ENCODE measurements at places on chromosomes 11 and 22.

DNA sequence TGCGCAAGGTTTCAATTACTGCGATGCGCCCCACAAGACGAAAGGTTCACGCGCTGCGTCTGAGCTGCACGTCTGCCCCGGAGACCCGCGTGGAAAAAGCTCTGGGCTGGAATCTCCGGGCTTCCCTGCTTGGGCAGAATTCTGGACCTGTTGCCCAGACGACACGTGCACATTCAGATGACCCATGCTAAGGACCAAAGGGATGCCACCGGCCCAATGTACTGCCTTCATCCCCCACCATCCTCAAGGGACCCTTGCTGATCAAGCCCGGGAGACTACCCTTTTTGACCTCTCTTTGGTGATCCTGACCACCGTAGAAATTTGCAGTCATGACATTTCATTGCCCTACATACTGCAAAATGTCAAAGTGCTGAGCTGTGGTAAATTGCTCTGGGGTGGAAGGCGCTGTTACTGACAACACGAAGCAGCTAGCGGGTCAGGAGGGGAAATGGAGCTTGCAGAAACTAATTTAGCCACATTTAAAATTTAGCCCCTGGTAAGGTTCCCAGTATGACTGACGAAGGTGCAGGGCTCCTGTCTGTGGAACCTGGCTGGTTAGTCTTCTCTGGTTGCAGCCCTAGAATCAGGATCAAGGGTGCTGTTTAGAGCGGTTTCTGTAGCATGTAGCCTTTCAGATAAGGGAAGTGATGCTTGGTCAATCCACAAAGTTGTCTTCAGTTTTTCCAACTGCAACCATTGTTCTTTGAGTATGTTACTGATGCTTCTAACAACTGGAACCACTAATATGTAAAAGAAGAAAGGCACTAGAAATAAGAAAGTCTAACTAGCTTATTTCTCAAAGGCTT is 81.9 kb downstream of the PRR5L start:
- no peak for DNase-seq

GRCh38 chr11:1837171-1838076 is 1.4 kb upstream of the TNNI2 start:
- DNase-seq, result peak; percentile 47

DNA sequence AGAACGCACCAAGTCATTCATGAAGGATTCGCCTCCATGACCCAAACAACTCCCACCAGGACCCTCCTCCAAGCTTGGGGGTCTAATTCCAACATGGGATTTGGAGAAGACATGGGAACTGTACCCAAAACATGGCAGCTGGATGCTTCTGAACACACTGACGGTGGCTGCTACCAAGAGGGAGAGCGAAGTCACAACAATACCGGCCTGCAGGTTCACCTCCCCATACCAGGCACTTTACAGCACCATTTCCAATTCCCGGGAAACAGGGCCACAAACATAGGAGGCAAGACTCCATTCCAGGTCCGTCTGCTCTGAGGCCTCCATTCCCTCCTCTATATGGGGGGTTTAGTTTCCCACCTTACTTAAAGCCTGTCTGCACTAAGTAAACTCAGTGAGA is 75.8 kb downstream of the LINC01488 start:
- no peak for DNase-seq

DNA sequence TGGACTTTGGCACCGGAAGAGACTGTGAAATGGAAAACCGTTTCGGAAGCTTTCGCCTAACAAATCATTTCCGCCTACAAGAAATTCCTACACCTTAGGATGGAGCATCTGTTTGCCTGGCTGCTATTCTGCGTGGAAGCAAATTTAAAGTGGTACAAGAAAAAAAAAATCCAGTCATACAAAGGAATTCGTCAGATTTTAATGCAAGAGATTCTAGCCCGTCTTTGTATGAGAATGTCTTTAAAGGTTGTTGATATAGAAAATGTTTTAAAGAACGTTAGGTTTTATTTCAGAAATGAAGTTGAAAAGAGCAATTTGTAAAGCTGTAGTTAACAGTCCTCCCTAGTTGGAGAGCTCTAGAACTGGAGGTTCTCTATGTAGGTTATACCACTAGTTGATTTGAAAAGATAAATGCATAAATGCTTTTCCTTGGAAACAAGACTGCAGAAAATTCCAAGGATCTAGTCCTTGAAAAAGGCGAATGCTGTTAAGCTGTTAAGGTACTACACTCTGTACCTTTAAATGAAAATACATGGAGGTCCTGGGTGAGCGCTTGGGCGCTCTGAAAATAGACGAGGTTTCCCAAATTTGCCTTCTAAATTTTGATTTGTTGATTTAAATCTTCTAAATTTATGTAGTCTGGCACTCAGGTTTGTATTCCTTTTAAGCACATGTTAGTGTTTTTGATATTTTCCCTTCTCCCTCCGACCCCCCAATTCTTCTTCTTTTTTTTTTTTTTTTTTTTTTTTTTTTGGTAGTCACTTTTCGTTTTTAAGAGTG is 2.4 kb downstream of the NCR3LG1 start:
- no peak for DNase-seq

GRCh38 chr22:36936362-36937116 is 23.1 kb downstream of the CSF2RB start:
- no peak for DNase-seq

- no peak for DNase-seq
Measured at GRCh38 chr11:66291706-66292542, at the start of gene TMEM151A. Gene TMEM151A (plus strand): TSS chr11:66291894. CDS start chr11:66292014, 120 bp downstream.

- peak; percentile 96 for DNase-seq
Measured at GRCh38 chr11:94885133-94885532, 88.2 kb downstream of the CWC15 start.

GRCh38 chr11:130478881-130479280 is 30.4 kb downstream of the ADAMTS15 start:
- DNase-seq, result peak; percentile 67

DNA sequence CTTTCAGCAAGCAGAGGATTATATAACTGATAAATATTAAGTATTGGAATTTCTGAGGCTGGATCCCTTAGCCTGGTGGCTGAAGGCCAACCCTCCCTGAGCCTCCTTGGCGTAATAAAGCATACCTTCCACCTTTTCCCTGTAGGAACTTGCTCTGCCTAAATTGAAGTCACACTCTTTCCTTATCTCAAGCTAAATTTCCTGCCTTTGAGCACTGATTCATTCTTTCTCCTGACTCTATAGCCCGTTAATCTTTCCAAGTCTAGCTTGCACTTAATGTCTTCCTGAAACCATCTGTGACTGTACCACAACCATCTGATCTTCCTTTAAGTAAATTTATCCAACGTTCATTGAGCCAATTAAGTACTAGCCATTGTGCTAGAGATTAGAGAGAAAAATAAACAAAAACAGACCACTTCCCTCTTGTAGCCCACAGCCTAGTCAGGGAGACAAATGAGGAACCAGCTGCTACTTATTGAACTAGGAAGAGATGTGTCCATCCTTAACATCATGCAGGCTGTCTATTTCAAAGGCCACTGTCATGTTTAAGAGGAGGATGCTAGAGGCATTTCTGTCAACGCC is 62.9 kb downstream of the GRK3 start:
- DNase-seq, result peak; percentile 6

DNA sequence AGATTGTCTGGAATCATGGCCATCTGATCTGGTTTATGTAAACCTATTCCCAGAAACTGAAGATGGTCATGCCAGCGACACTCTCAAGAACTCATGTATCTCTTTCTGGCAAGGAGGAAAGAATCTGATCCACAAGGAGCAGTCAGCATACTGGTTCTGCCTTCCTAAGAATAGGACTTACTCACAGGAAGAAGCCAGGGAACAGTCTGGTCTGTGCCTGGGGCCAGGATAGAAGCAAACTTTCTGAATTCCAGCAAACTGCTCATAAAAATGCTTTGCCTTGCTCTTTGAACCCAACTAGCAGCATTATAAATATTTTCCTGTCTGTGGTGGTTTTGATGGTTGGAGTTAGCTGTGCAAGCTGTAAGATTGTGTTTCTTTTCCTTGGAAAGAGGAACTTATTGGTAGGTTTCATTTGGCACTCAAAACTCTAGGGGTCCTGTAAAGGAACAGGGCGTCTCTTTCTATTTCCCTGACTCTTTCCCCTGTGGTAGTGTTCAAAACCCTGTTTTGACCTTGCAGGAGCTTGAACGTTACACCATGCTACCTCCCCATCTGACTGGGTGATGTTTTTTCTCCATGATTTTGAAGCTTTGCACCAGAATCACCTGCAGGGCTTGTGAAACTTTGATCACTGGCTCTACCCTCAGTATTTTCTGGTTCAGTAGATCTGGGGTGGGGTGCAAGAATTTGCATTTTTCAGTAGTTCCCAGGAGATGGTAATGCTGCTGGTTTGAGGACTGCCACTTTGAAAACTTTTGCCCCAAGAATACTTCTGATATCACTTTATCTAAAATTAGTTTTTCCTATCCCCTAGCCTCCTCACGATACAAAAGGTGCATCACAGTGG is 627.8 kb upstream of the ANO5 start:
- DNase-seq, result peak; percentile 2

DNA sequence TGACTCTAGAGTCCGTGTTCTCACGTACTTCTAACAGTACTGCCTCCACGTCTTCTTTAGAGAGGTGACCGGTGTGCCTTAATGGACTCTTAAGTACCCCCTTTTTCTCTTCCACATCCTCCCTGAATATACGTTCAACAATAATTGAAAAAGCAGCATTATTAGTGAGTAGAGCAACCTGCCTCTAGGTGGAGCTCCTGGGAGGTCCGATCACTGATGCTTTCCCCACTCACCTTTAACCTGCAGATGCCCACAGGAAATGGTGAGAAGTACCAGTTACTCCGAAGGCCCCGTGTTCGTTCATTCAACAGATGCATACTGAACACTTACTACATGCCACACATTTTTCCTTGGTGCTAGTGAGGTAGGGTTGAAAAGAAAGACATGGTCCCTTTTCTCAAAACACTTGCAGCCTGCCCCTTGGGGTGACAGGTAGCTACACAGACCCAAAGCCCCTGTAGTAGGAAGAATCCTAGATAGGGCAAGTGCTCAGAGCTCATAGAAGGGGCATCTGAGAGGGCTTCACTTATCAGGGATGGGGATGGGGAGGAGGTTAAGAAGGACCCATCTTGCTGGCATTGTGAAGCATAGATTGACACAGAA is 72.7 kb downstream of the FEZ1 start:
- peak; percentile 15 for DNase-seq

Measured in M059J (cell line).